ENCODE measurements at places on chromosomes 2 and 18. TPM values are rescaled to one million over a fixed set of nuclear protein-coding genes. Genes with fewer than 3 reads are reported as not detected.

Gene GPR45
- not detected for total RNA-seq

Gene PDE11A
- not detected for total RNA-seq

Gene UGT1A5
- total RNA-seq = not detected

DNA sequence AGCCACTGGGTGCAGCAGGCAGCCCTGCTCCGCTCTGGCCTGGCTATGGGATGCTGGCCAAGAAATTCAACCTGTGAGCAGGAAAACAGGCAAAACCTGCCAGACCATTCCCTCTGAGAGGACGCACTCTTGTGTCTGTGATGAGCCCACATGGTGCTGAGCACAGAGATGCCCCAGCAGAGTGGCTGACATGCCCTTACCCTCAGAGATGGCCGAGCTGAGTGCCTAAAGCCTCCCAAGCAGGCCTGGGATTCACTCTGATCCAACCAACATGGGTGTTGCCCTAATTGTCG is 34.3 kb upstream of the TAF1B start:
- no peak overlapping the region for H3K4me3 ChIP-seq
- no peak overlapping the region for H3K27ac ChIP-seq
- H3K36me3 ChIP-seq = no peaks in the 10 kb centered on the region
- H3K27me3 ChIP-seq = peaks cover 21% of the 10 kb centered on the region
- no peak for DNase-seq

DNA sequence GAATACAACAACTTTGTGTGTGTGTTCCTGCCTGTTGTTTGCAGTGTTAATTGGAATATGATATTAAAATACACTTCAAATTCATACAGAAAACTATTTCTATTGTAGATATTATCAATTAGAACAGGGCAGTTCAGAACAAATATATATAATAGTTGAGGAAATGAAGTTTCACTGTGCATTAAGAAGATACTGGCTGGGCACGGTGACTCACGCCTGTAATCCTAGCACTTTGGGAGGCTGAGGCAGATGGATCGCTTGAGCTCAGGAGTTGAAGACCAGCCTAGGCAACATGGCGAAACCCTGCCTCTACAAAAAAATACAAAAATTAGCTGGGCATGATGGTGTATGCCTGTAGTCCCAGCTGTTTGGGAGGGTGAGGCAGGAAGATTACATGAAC is 79.3 kb downstream of the ASAP2 start:
- H3K27ac ChIP-seq = no peak overlapping the region
- no peaks in the 10 kb centered on the region for H3K4me1 ChIP-seq
- peaks cover 5% of the 10 kb centered on the region for H3K27me3 ChIP-seq
- no peaks in the 10 kb centered on the region for H3K36me3 ChIP-seq

All from activated CD4-positive, alpha-beta T cell treated with anti-CD3 and anti-CD28 coated beads, Interleukin-2, amount 10 ng/mL, durations not matched to agents 7 days and 5 days (primary cell).